ENCODE measurements at places on chromosomes 16 and 17.

DNA sequence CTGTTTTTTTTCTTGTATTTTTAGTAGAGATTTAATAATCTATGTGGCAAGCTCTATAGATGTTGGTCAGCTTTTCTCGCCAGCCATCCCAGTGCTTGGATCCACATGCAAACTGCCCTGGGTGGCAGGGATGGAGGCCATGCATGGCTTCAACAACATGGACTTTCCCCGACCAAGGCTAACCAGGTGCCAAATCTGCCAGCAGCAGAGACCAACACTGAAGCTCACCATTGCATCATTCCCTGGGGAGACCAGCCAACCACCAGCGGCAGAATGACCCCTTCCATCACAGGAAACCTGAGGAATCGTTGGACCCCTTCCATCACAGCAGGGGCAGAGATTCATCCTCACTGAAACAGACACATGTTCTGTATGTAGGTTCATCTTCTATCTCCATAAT is 27.7 kb upstream of the ERCC4 start:
- DNase-seq, result no peak

DNA sequence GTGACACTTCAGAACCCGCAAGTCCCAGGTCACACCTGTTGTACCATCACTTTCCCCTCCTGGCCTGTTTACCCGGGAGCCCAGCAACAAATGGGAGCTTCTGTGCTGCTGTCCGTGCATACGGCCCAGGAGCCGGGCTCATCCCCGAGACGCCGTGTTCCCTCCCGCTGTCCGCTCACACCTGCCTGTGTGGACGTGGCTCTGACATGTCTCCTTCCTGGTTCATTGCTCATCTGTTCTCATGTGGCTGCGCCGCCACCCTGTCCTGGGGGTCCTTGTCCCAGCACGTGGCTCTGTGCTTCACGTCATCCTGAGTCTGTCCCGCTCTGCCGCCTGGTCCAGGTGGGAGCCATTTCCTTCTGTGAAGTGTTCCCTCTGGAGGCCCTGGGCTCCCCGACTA is 37.9 kb downstream of the TBCD start:
- DNase-seq, result no peak

GRCh38 chr17:50044483-50044882 is 11.4 kb upstream of the ITGA3 start:
- DNase-seq, result no peak

DNA sequence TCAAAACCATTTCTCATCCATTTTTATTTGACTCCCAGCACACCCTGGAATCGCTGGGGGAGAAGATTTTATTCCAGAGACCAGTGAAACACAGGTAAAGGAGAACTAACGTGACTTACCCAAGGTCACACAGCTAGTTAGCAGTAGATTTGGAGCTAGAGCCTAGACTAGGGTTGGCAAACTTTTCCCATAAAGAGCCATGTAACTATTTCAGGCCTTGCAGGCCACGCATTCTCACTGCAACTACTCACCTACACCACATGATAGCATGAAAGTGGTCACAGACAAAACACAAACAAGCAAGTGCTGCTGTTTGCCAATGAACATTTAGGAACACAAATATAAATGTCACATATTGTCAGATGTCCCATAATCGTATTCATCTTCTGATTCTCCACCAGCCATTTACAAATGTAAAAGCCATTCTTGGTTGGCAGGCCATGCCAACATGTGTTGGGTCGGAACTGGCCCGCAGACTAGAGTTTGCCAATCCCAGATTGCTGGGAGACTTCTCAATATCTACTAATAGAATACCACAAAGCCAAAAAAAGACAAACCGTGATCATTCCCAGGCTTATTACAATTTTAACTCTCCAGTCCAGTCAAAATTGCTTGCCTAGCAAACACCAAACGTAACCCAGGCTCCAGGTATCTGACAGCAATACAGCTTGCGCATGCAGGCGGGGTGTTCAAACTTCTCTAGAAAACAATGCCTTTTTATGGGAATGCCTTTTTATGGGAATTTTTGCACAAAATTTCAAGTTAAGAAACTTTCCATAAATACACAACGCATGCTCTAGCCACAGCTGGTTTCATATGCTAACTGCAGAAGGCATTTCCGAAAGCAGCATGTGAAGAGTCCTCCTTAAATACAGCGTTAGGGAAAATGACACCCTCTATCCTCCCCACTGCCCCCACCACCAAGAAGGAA is 20.9 kb downstream of the ZFHX3 start:
- no peak for DNase-seq

DNA sequence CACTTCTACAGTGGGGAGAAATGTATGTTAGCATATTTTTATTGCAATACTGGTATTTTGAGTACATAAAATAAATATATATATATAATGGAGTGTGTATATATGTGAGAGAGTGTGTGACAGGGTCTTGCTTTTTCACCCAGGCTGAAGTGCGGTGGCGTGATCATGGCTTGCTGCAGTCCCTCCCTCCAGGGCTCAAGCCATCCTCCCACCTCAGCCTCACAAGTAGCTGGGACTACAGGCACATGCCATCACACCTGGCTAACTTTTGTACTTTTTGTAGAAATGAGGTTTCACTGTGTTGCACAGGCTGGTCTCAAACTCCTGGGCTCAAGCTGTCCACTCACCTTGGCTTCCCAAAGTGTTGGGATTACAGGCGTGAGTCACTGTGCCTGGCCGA is 4.1 kb downstream of the CYLD start:
- no peak for DNase-seq

GRCh38 chr16:56872863-56873391 is 7.9 kb downstream of the SLC12A3 start:
- DNase-seq, result no peak

DNA sequence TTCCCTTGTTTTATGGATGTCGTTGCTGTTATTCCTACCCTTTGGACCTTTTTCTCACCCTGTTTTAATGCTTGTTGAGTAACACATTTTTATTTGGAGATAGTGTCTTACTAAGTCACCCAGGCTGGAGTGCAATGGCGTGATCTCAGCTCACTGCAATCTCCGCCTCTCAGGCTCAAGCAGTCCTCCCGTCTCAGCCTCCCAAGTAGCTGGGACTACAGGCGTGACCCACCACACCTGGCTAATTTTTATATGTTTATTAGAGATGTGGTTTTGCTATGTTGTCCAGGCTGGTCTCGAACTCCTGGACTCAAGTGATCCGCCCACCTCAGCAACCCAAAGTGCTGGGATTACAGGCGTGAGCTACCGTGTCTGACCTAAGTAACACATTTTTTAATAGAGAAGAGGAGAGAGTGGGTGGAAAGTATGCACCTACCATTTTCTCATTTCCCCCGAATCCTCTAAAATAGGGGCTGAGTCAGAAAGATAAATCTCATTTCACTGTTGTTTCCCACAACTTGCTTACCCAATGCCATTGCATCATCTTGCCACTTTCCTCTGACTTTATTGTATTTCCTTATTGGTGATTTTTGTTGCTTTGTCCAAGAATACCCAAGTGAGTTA is 7.0 kb downstream of the DHX40 start:
- DNase-seq, result no peak

DNA sequence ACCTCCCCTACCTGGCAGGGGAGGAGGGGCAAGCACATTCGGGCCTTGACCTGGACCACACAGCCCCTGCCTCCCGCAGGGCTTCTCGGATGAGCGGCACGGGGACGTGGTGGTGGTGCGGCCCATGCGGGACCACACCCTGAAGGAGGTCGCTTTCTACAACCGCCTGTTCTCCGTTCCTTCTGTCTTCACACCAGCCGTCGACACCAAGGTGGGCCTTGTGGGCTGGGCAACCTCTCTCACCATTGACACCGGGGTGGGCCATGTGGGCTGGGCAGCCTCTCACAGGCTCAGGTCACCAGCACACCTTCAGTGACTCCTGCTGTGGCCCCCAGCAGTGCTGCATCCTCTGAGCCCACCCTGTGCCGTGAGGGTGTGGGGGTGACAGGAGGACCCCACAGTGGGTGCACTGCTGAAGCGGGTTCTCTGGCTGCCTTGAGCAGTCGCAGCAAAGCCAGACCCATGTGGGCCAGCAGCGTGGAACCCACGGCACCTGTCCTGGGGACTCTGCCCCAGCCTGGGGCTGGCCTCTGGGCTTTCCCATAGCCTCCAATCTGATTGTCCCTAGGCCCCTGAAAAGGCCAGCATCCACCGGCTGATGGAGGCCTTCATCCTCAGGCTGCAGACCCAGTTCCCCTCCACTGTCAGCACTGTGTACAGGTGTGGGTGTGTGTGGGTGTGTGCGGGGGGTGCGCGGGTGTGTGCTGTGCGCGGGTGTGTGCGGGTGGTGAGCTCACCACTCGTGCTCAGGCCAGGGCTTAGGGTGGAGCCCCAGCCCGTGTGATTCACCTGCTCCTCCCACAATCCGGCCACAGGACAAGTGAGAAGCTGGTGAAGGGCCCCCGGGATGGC is 7.5 kb downstream of the CTU2 start:
- DNase-seq, result no peak

GRCh38 chr16:67163999-67164558 is 466 bp upstream of the HSF4 start:
- DNase-seq, result no peak

DNA sequence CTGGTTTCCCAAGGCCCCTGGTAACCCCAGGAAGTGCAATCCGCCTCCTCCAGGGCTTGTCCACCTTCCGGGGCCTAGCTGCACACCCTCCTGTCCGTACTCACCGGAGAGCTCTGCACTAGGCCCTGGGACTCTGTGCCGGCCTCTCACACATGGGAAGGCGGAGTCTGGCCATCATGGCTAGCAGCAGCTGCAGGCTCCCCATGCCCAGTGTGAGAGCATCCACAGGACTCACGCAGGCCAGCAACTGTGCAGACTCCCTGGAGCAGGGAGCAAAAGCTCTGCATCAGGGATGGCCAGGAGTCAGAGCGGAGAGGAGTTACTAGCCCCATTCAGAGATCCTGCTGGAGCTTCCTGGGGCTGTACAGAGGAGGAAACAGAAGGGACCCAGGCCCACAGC is 20.2 kb downstream of the FOXN1 start:
- DNase-seq, result no peak

GRCh38 chr17:33598797-33599196 is 305.7 kb upstream of the ASIC2 start:
- DNase-seq, result no peak

DNA sequence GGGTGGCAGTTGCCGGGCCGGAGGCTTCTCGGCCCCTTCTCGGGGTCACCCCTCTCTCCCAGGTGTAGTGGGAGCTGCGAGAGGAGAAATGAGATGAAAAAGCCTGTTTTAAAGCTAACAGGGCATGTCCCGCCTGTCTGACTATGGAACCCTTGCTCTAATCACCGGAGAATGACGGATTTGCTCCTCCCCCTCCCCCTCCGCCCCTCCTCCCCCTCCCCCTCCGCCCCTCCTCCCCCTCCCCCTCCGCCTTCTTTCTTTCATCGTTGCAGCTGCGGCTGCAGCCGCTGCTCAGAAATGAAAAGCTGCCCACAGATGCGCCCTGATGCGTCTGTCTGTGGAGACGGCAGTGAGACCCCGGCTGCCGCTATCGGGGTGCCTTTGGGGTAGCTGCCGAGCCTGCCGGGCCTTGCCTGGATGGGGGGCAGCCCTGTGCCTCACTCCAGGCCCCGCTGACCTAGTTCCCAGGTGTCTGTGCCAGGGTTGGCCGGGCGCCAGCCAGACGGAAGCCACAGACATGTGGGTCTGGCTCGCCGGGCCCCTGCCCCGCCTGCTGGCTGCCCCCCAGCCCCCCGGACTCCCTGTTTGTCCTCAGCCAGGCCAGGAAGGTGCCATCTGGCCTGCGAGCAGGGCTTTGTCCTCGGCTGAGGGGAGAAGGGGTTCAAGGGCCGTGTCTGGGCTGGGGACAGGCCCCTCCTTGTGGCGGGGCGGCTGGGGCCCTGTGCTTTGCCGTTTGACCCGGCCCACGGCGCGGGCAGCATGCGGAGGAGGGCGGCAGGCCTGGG is 37.7 kb downstream of the GINS2 start:
- no peak for DNase-seq

DNA sequence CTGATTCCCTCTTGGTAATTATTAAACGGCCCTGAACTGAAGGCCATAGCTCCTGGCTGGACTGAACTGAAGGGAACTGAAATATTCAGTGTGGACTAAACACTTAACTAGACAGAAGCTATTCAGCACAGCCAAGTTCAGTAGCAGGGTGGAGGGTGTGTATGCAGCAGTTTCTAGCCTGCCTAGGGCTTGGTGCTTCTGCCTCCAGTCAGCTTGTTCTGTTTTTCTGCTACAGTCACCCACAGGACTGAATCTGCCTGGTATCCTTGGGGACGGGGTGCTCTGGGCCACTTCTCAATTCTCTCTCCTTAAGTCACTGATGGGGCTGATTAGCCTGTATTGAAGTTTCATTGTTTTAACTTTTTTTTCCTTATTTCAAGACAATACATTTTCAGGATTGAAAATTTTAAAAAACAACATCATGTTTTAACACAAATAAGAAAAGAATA is 77.1 kb downstream of the WWP2 start:
- no peak for DNase-seq

- DNase-seq, result no peak
Observed at GRCh38 chr16:734208-734980, 6.4 kb downstream of the CIAO3 start.

Measured in CD4-positive, alpha-beta T cell treated with Interleukin-12 subunit alpha and Interleukin-12 subunit beta, for 1 hour (primary cell).